ENCODE measurements at places on chromosomes 4 and X.

- H3K27me3 ChIP-seq: no peaks in the 10 kb centered on the region
- H3K4me1 ChIP-seq: no peaks in the 10 kb centered on the region
- no peak overlapping the region for H3K4me3 ChIP-seq
- no peak for DNase-seq
Observed at GRCh38 chr4:95728145-95728544, 111.7 kb upstream of the PDHA2 start.

DNA sequence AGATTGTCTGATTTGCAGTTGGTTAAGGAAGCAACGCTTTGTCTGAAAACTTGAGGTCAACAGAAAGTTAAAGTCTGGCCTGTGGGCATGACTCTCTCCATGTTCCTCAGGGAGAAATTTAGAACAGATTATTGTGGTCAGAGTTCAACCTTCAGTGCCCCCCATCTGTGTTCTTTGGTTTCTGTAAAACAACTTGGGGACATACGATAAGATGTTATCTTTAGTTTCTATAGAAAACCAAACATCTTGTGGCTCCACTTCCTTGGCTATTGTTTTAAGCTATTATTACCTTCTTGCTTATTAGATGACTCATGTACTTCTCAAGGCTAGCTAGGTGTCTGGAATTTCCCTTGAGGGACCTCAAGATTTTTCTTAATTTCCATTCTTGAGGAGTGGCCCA, 507.7 kb downstream of the PDHA2 start:
- no peaks in the 10 kb centered on the region for H3K36me3 ChIP-seq
- H3K4me1 ChIP-seq: no peaks in the 10 kb centered on the region
- no peaks in the 10 kb centered on the region for H3K27me3 ChIP-seq
- H3K4me3 ChIP-seq: no peak overlapping the region

DNA sequence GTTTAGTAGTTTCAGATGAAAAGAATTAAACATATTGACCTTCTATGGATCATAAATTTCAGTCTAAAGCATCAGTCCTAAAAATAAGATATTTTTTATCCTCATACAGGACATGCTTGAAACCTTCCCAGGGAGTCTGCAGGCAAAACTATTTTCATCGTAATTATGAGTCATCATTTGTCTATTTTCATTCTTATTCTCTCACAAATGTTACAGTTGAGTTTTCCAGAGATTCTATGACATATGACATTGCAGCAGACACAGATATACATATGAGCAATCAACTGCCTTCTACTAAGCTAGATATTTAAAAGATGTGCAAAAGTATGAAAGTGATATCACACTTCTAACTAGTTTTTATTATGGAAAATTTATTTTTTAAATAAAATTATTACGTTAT, 398.0 kb downstream of the MAGEB5 start:
- H3K4me1 ChIP-seq: no peaks in the 10 kb centered on the region
- no peak for DNase-seq

DNA sequence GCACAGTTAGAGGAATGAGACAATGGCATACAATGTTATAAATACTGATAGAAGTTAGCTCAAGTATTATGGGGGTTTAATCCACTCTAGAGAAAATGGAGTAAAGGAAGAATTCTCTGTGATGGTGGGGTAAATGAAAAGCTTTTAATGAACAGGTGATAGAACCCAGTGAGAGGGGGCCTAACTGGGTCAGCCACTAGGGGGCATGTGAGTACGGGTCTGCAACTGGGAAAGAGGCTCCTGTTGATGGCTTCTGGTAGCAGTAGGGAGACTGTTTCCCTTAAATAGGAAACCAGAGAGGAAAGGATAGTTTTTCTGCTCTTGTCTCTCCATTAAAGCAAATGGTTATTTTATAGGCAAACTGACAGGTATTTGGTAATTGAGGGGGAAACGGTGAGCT, 132.8 kb upstream of the GPR101 start:
- H3K4me3 ChIP-seq: no peak overlapping the region
- no peak for DNase-seq
- no peak overlapping the region for H3K27ac ChIP-seq
- H3K4me1 ChIP-seq: no peaks in the 10 kb centered on the region
- no peaks in the 10 kb centered on the region for H3K27me3 ChIP-seq
- no peaks in the 10 kb centered on the region for H3K36me3 ChIP-seq

DNA sequence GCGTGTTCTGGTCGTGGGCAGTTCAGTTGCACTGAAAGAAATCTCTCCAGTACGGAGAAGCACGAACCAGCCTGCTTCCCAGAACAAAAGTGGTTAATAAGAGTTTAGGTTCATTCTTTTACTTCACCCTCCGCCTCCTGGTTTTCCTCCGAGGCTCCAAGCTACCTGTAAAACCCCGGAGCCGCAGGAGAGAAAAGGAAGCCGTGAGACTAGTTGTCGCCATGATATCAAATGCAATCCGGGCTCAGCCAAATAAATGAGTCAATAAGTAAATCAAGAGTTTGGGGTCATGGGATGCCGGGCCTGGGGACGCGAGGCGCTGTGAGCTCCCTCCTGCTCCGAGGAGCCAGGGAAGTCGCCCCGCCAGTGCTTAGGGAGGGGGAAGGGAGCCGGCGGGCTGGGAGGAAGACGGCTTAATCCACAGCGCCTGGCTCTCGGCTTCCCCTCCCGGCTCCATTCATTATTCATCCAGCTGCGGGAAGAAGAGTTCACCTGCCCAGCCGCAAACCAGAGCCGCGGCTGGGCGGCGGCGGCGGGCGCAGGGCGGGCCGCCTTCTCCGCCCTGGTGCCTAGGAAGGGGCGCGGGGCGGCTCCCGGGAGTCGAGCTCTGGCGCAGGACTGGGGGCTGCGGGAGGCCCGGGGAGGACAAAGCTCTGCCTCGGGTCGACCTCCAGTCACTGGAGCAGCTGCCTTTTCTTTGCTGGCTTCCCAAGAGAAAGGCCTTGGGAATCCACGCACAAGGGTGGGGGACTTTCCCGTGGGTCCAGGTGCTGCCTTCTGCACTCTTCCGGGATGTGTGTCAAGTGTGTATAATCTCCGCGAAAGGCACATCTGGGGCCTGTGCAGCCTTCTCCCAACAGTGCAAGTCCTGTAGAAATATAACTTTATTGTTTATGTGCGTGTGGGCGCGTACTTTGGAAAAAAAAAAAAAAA, 1.7 kb downstream of the FRAS1 start:
- no peaks in the 10 kb centered on the region for H3K36me3 ChIP-seq
- peak overlapping the region; percentile 80 for H3K4me3 ChIP-seq
- no peaks in the 10 kb centered on the region for H3K27me3 ChIP-seq
- H3K27ac ChIP-seq: no peak overlapping the region
- H3K4me1 ChIP-seq: peaks cover 8% of the 10 kb centered on the region

Measured in ascending aorta (tissue), 2 donors.